ENCODE measurements at places on chromosomes 6 and 20.

- no peak for DNase-seq
These were observed 90.1 kb upstream of the FKBP1C start for GRCh38 chr6:63121166-63121565.

GRCh38 chr20:23011008-23011721 is 23.9 kb upstream of the SSTR4 start:
- no peak for DNase-seq

DNA sequence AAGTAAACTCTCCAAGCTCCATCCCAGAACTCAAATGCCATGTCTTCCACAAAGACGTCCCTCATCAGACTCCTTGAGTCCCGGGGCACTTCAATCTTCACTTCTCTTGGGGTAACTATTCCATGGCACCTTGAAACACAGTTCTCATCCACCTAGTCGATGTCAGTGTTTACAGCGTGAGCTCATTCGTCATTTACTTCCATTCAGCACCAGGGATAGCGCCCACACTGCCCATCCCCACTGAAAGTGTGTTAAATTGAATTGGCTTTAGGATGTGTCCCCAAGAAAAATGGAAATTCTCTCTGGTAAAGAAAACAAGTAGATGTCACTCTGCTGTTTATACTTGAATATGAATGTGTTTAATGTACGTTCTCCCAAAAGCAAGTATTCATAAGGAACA is 31.3 kb downstream of the KCNK15 start:
- DNase-seq: no peak

- DNase-seq: no peak
These were observed 523 bp upstream of the COX7A2 start for GRCh38 chr6:75244063-75244584.

GRCh38 chr6:130647246-130647645 is 180.0 kb upstream of the SMLR1 start:
- DNase-seq: no peak

GRCh38 chr20:41196653-41197225 is 59.4 kb downstream of the PLCG1 start:
- DNase-seq: no peak

- no peak for DNase-seq
These were observed 8.8 kb downstream of the MYL9 start for GRCh38 chr20:36549942-36550789.

- DNase-seq: no peak
These were observed 18.7 kb downstream of the NANP start for GRCh38 chr20:25605148-25605547.

DNA sequence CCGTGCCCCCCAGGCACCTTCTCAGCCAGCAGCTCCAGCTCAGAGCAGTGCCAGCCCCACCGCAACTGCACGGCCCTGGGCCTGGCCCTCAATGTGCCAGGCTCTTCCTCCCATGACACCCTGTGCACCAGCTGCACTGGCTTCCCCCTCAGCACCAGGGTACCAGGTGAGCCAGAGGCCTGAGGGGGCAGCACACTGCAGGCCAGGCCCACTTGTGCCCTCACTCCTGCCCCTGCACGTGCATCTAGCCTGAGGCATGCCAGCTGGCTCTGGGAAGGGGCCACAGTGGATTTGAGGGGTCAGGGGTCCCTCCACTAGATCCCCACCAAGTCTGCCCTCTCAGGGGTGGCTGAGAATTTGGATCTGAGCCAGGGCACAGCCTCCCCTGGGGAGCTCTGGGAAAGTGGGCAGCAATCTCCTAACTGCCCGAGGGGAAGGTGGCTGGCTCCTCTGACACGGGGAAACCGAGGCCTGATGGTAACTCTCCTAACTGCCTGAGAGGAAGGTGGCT is 960 bp downstream of the TNFRSF6B start:
- no peak for DNase-seq

DNA sequence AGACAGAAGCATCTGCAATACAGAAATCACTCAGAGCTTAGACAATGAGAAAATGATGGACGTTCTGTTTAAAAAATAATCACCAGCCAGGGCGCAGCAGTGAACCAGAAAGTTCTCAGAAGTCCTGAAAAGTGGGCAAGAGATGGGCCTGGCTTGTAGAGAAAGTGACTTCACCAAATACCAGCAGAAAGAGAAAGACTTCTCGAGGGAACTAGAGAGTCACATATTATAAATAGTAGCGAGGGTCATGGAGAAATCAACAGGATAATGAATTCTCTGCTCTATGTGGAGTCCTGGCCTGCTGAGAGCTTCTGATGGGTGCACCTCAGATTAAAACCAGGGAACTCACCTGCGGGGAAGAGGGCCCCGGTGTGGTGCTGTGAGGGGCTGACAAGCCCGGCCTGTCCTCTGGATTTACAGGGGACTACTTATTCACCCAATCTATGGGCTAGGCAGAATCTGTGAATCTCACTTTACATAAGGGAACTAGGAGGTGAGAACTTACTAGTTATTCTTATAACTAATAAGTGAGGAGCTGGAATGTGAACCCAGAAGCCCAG is 5.6 kb upstream of the RAMACL start:
- DNase-seq: no peak

- DNase-seq: peak; percentile 32
These were observed 1.2 kb downstream of the MYB start for GRCh38 chr6:135182071-135183001.

GRCh38 chr20:63542031-63542559 is 4.9 kb upstream of the PTK6 start:
- DNase-seq: no peak

DNA sequence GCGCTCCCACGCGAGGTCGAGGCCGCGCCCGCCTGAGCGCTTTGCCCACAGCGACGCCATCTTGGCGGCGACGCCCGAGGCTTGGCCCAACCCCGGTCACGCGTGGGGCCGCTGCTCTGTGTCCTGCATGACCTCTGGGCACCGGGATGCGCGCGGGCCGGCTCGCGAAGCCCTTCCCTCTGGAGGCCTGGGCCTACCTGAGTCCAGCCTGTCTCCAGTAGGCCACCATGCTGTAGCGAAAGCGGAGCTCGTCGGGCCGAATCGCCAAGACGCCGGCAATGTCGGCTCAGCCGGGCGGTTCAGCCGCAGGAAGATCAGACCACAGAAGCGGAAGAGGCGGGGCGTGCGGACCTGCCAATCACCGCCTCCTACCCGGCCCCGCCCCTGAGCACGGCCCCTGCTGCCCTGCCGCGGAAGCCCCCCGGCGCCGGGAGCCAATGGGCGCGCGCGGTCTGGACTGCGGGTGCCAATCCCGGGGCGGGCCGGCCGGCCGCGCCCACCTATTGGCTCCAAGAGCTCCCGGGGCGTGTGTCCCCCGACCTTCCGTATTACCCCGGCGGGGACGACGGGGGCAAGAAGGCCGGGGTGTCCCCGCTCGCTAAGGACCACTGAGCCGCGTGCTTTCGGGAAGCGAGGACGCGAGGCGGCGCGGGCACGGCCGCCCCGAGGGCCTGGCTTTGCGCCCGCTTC is at the start of gene ATP5F1E:
Gene ATP5F1E, minus strand, starts transcription at position 313 of the 690 bp plus-strand sequence. Its CDS starts 84 bp downstream, at position 229.
- DNase-seq: peak; percentile 98

GRCh38 chr6:90080876-90081481 is 186.7 kb downstream of the GJA10 start:
- no peak for DNase-seq

DNA sequence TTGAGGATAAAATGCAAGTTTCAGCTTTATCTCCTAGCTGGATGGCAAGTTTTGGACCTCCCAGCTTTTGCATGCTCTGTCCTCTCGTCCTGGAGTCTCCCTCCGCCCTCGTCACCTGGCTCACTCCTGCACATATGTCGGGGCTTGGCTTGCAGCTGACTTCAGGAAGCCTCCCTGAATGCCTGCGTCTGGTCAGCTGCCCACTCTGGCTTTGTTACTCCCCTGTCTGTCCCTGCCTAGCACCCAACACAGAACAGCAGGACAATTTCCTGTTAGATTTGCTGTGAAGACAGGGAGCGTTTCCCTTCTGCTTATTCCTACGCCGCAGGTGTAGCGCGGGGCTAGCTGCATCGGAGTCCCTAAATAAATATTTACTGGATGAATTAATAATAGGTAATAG is 5.4 kb downstream of the JPH2 start:
- no peak for DNase-seq

DNA sequence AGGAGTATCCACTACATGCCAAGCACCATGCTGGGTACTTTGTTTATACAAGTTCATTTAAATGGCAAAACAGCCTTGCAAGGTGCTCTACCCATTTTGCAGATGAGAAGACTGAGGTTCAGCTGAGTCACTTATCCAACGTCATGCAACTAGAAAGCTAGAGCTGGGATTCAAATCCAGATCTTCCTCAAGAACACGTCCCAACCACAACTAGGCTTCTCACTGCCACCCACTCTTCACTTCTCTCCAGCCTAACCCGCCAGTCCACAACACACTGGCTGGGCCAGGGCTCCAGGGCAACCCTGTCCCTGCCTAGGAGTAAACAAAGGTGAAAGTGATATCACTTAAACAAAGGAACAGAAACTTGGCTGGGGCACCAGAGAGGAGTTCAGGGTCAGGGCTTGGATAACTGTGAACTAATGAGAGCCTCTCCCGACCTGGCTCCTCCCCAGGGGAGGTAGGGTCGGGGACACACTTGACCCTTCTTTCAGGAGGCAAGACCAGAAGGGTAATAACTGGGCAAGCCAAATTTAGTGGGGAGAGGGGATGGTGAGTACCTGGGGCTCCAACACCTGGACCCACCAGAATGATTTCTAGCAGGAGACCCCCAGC is 7.9 kb downstream of the SDC4 start:
- DNase-seq: no peak
